ENCODE measurements at places on chromosomes 2 and 18.

GRCh38 chr2:66507673-66508201 is 72.8 kb downstream of the MEIS1 start:
- no peak for DNase-seq
- no peaks in the 10 kb centered on the region for H3K27me3 ChIP-seq
- H3K36me3 ChIP-seq = no peaks in the 10 kb centered on the region
- no peak overlapping the region for H3K27ac ChIP-seq
- peaks cover 19% of the 10 kb centered on the region for H3K4me1 ChIP-seq

GRCh38 chr2:3478846-3479385 is 40.4 kb downstream of the ADI1 start:
- H3K4me3 ChIP-seq = no peak overlapping the region
- H3K36me3 ChIP-seq = peaks cover 14% of the 10 kb centered on the region
- H3K27me3 ChIP-seq = no peaks in the 10 kb centered on the region

GRCh38 chr2:140491876-140492275 is 1638.9 kb downstream of the LRP1B start:
- H3K27me3 ChIP-seq = no peaks in the 10 kb centered on the region
- no peak overlapping the region for H3K4me3 ChIP-seq
- no peak overlapping the region for H3K27ac ChIP-seq
- no peak for DNase-seq
- no peaks in the 10 kb centered on the region for H3K4me1 ChIP-seq

DNA sequence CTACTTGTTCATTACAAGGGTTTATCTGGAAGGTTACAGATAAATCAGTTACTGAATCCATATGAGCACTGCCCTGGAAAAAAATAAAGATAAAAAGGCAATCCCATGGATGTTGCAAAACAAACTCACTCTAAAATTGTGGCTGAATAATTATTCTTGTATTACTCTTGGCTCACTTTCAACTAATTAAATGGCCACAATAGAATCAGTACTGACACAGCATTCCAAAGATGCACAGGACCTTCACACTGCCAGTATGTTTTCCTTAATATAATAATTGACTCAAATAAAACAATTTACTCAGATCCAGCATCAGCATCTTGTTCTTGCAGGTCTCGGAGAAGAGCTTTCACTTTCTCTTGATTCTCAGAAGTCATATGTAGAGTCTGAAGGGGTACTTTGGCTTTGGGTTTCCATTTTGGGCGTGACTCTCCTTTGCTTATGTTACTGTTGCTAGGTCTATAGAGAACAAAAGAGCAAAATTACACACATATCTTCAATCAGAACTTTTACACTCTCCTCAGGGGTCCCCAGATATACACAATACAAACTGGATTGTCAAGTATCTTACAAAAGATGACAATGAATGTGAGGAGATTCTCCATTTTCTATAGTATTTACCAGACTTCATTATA is 12.6 kb downstream of the DHX57 start:
- DNase-seq = no peak
- no peaks in the 10 kb centered on the region for H3K27me3 ChIP-seq
- peaks cover 66% of the 10 kb centered on the region for H3K36me3 ChIP-seq
- no peak overlapping the region for H3K27ac ChIP-seq
- no peak overlapping the region for H3K4me3 ChIP-seq

- H3K4me3 ChIP-seq = no peak overlapping the region
- no peak overlapping the region for H3K27ac ChIP-seq
- H3K36me3 ChIP-seq = no peaks in the 10 kb centered on the region
- DNase-seq = no peak
- no peaks in the 10 kb centered on the region for H3K4me1 ChIP-seq
Observed at GRCh38 chr18:72692595-72692994, 148.5 kb upstream of the CBLN2 start.

DNA sequence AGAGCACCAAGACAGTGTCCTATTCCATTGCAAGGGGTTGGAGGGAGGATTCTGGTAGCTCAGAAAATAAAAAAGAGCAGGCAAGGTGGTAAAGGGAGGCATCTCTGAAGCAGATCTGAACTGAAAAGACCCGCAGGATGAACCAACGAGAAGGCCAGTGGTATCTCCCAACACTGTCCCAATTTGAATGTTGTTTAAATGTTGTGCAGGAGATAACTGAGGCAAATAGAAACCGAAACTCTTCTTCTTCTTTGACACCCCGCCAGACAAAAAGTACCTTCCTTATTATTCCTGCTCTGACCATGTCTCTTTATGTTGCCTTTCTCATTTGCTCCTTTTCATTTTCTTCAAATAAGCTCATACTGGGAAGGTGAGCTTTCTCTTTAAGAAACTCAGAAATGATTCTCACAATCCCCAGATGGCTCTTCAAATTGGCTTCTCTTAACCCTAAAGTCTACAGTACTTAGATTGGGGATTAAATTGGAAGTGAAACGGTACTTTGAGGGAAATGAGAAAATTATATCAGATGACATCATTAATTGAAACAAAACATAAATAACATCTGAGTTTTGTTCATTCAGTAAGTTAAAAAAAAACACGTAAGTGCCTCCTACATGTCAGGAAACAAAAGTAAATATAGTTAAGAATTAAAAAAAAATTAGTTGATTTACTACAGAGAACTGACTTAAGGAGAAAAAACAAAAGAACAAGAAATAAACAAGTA is 143.6 kb downstream of the WDPCP start:
- no peaks in the 10 kb centered on the region for H3K27me3 ChIP-seq
- H3K4me3 ChIP-seq = no peak overlapping the region
- DNase-seq = no peak
- no peaks in the 10 kb centered on the region for H3K4me1 ChIP-seq
- no peaks in the 10 kb centered on the region for H3K36me3 ChIP-seq
